Activated CD4-positive, alpha-beta T cell treated with anti-CD3 and anti-CD28 coated beads, Interleukin-2, amount 50 U/mL, for 24 hours (primary cell): ENCODE measurements at places on chromosomes 13 and 19.

DNA sequence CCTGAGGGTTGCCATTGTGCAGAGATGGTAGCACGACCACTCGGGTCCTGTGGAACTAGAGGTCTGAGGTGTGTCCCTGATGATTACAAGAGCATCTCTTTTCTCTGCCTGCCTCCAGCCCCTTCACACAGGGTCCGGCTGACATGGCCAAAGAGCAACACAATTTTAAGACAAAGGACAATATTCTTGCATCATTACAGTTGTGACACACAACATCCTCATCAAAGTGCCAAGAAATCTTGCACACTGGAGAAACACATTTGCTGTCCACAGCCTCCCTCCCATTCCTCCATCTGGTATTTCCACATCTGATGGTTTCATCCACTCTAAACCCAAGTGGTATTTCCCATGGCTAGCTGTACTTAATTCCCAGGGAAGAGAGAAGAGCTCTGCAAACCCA is 12.8 kb downstream of the COL4A1 start:
- no peak for DNase-seq

DNA sequence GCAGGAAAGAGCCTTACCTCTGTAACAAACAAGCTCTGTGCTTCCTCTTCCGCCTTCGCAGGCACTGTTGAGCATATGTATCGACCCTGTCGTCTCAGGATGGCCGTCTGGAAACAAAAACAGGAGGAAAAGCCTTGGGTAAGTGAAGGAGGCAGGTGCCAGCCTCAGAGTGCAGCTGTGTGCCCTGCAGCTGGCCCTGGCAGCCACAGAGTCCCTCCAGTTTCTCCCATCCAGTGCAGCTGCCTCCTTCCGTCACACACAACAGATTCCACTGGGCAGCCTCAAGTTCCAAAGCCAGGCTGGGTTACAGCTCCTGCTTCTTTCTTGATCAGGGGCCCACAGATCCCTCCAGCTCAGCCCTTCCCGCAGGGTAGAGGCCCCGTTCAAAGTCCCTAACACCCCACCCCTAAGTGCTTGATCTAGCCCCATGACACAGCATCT is 47.7 kb downstream of the DOCK9 start:
- DNase-seq, result no peak

DNA sequence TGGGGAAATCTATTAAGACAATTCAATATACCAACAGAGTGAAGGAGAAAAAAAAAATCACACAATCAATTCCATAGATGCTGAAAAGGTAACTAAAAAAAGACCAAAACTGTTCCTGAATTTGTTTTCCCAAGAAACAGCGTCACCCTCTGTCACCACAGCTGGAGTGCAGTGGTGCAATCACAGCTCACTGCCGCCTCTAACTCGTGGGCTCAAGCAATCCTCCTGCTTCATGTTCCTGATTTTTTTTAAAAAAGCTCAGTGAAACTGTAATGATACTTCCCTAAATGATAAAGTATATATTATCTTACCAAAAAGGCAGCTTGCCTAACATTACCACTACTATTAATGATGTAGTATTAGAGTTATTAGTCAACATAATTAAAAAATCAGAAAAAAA is 19.6 kb upstream of the ZFP14 start:
- no peak for DNase-seq

- no peak for DNase-seq
Observed at GRCh38 chr19:55362990-55363716, at the start of gene GARIN5B. Gene GARIN5B, minus strand, starts transcription at chr19:55363260. Its CDS starts 194 bp downstream, at chr19:55363066.

GRCh38 chr19:36401475-36401874 is 17.0 kb downstream of the ZFP82 start:
- DNase-seq, result no peak

DNA sequence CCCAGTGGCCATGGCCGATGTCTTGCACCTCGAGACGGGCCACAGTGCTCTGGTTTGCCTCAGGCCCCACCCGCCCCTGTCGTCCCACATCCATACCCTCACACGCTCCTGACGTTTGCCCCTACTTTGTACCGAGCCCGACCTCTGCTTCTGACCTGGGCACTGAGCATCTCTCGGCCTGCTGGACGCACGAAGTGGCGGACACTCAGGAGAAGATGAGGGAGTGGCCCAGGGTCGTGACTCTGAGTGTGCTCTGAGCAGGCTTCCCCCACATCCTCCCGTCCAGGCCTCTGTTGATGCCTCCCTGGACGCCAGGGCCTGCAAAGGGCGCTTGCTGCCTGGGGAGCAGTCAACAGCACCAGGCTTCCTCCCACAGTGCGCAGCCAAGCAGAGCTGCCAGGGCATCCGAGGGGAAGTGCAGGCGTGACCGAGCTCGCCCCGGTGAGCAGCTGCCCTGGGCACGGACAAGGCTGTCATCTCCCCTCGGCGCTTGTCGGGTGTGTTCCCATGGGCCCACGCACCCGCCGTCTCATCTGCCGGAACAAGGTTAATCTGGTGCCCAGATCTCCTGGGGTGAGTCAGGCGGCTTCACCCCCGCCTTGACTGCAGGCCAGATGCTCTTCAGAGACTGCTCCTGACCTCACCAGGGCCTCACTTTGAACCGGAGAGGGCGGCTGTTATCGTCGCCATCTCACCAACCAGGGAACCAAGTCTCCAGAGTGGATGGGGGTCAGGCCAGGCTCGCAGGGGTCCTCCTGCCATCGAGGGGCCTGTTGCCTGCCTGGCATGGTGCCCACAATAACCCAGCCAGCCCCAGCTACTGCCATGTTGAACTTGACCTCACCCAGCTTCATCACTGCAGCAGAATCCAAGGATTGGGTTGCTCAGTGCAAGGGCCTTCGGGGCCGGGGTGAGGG is 27.2 kb downstream of the COMP start:
- no peak for DNase-seq

GRCh38 chr19:294341-294945 is 3.2 kb upstream of the PLPP2 start:
- no peak for DNase-seq

DNA sequence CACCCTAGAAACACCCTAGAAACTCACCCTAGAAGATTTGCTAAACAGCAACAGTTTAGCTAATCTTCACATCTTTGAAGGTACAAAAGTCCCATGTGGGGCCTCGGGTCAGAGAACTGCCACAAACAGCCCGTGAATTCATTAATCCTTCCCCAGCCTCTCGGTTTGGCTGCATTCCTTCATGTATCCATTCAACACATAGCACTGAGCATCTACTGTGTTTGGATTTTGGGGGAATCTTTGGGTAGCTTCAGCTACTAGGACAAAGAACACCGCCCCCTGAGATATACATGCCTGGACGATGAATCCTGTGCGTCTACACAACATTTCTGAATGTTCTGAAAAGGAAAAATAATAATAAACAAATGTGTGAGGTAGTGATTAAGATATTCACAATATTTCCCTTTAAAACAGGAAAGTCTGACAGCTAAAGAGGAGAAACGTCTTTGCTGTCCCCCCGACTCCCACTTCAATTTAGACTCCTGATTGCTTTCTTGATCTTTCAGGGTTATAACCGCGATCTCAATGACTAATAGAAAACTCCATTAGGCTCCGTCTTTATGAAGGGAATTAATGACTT is 63.5 kb downstream of the ALOX5AP start:
- no peak for DNase-seq

DNA sequence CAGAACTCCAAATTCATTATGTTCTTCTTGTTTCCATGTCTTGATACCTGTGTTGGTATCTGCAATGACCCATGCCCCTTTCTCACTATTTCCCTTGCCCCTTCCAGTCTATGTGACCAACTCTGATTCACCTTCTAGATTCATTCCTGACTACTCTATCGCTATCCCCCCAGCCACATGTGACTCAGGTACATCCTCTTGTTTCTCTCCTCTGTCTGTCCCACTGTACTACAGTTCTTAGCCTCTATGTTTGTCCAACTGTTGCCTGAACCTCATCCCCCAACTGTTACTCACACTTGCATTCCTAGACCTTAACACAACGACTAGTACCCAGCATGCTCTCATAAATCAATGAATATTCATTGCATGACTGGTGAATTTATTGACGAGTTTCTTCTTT is 10.0 kb upstream of the FLT3 start:
- DNase-seq, result no peak

DNA sequence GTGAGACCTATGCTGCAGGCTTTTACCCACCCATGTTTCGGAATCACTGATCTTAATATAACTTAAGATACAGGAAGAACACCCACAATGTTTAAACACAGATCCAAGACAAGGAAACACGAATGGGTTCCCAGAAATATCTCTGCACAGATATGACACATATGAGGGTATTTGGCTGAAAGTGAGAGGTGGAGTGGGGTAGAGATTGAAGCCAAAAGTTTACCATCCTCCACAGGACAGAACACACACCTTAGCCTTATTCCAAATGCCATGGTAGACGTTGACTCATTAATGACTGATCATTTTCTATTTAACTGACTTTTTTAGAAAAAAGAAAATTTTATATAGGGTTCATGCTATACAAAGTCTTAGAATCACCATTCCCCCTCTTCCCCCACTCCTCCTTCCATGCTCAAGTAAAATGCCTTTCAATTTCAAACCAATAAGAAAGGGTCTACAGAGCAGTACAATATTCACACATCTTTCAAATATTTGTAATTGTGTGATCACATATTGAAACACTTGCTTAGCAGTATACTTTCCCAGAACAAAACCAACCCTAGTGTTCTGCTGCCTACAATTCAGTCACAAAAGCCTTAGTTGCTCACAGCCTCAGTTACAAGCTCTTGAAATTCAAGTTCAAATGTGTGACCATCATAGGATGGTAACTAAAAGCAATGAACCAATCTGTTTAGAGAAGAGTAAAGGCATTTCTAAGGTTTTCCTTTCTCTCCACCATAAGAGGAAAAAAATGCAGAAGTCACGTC is 11.8 kb upstream of the DOCK9 start:
- DNase-seq, result no peak

DNA sequence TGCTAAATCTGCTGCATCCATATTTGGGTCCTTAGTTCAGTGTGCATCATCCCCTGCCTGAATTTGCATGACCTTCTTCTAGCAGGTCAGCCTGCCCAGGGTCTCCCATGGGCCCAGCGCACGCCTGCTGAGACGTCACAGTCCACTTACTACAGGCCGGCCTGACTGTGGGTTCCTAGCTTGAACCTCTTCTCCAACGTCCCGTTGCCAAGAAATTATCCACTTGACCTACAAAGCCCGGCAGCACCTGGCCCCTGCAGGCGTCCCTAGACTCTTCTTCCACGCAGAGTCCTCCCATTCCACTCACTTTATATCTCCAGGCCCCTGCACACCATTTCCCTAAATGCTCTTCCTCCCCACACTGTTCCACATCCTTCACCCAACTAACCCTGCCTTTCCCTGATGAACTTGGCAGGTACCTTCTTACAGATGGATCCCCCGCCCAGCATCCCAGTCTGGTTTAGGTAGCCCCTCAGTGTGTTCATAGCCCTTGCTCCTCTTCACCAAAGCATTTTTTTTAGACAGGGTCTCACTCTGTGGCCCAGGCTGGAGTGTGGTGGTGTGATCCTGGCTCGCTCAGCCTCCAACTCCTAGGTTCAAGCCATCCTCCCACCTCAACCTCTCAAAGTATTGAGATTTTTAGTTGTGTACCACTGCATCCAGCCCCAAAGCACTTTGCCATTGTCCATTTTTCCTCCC is 155.0 kb upstream of the SOX1 start:
- no peak for DNase-seq

DNA sequence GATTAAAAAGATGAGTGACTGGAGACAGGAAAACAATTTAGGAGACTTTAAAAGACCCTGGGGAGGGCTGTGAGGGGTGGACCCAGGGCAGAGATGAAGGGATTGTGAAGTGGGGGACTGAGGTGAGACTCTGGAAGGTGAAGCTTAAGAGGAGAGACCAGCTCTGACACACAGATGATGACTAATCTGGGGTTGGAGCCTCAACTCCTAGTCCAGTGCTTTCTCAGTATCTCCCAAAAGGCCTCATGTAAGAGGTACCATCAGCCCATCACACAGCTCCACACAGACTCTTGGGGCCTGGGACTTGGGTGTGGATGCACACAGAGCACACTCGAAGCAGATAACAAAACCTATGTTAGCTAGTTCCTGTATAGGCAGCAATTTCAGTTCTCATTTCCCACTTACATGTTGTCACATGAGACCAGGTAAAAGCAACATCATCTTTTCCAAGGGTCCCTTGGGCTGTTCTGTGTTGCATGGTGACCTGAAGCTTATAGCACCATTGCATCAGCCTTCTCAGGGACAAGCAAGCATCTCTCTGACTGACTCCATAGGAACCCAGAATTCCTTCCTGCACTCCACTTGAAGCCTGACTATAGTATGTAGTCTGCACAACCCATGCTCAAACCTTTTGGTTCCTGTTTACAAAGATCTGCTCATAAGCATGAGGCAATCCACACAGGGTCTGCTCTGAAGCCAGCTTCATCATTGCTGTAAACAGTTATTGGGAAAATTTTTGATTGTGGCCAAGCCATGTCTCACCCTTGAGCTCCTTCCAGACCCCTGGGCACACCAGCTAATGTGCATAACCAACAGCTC is 88.6 kb upstream of the MYCBP2 start:
- no peak for DNase-seq

DNA sequence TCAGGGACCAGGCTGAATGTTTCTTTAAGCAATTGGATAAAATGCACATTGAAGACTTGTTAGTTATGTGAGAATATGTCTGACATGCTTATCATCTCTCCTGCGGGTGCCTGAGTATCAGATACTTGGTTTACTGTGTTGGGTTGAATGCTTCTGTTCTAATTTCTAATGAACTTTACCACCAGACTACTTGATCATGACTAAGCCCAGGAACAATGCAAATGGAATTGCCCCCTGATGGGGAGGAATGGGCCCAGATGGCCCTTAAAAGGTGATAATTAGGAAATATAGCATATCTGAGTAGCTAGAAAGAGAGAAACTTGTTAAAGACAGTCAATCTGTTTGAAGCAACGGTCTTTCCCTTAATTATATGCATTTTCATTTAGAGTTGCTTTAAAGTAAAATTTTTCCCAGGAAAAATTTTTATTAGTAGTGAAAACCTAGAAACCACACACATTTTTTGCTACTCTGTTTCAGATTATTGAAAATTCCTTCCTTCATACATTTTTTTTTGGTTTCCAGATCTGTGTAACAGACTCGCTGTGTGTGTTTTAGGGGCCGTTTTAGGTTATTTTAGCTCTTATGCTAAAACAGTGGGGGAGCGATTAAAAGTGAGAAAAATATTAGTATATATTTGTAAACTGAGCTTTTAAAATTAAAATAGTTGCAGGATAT is 186.6 kb downstream of the TM9SF2 start:
- DNase-seq, result no peak

GRCh38 chr19:40376286-40376862 is 13.6 kb downstream of the HIPK4 start:
- no peak for DNase-seq

- DNase-seq, result no peak
Observed at GRCh38 chr13:71621174-71622124, 245.6 kb downstream of the DACH1 start.

- DNase-seq, result no peak
Observed at GRCh38 chr13:42259515-42259914, 12.4 kb upstream of the AKAP11 start.

- DNase-seq, result no peak
Observed at GRCh38 chr13:30312904-30313303, 5.6 kb upstream of the KATNAL1 start.

GRCh38 chr13:41313117-41313516 is 2.0 kb downstream of the NAA16 start:
- DNase-seq, result no peak
